ENCODE measurements at places on chromosomes 7 and 10. TPM values are rescaled to one million over a fixed set of nuclear protein-coding genes. Genes with fewer than 3 reads are reported as not detected.

DNA sequence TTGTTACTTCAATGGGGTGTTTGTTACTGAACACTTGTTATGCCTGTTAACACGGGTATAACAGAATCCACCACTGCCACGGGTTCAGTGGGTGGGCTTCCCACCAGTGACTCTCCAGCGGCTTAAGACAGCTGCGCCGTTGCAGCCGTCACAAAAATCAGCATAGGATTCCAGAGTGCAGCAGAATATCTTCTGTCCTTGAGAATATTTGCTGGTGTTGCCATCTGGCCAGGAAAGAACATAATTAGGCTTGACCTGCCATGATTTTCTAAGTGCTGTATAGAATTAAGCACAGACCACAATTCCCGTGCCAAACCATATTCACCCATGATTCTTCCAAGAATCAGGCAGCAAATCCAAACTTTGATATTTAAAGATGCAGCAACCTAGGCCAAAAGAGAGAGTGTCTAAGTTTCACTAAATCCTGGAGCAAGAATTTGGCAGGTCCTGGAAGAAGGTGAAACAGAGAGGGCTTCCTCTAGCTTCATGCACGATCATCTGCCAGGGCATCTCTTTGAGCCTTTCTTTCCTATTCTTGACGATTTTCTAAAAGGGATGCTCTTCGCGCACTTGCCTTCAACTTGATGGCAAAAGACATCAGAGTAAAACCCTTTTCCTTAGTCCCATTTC lies 95.0 kb downstream of the FRMD4A start:
- H3K36me3 ChIP-seq, result no peaks in the 10 kb centered on the region
- H3K4me1 ChIP-seq, result no peaks in the 10 kb centered on the region

GRCh38 chr7:28230261-28230660 lies 49.7 kb upstream of the JAZF1 start:
- no peaks in the 10 kb centered on the region for H3K36me3 ChIP-seq
- no peak overlapping the region for H3K27ac ChIP-seq
- no peak for DNase-seq
- no peak overlapping the region for H3K4me3 ChIP-seq

GRCh38 chr10:90579602-90580242 lies 278.1 kb downstream of the HTR7 start:
- DNase-seq, result no peak
- no peaks in the 10 kb centered on the region for H3K27me3 ChIP-seq
- H3K4me1 ChIP-seq, result no peaks in the 10 kb centered on the region
- no peaks in the 10 kb centered on the region for H3K36me3 ChIP-seq
- H3K4me3 ChIP-seq, result no peak overlapping the region

The C7orf57 gene
- total RNA-seq, result not detected

The EGFR gene
- 75.0 TPM for total RNA-seq

Measured in thyroid gland (tissue), 4 donors.